Renal cortical epithelial cell (primary cell): ENCODE measurements at places on chromosomes 3 and 15. TPM values are rescaled to one million over a fixed set of nuclear protein-coding genes. Genes with fewer than 3 reads are reported as not detected.

- no peak for DNase-seq
Measured at GRCh38 chr15:55546718-55547117, 38.7 kb upstream of the DNAAF4 start.

DNA sequence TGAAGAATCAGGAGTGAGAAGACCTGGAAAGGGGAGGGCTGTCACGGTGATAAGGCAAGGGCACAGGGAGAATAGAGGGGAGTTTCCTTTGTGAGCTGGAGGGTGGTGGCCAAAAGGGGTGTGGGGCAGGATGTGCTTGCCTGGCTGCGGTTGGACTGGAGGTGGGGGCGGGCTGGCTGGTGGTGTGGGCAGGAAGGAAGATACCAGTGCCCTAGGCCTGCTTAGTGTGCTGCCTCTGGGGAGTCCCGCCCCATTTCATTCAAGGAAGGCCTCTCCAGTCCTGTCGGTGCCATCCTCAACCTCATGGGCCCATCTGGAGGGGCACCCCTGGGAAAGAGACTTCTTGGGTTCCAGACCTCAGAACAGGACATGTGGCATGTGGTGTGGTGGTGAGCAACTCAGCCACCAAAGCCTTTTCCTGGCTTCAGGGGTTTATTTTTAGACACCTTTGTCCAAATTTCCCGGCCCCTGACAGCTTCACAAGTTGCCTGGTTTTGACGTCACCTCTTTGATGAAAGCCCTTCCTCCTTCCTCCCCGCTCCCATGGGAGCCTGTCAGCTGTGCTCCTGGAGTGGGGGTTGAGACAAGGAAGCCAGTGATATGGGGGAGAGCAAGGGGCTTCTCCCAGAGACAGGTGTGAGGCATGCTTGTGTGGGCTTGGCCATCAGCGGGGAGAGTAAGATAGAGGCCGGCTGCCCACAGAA is 15.6 kb downstream of the TEX264 start:
- no peak for DNase-seq

GRCh38 chr3:158761350-158761749 is 29.1 kb upstream of the RARRES1 start:
- no peak for DNase-seq

DNA sequence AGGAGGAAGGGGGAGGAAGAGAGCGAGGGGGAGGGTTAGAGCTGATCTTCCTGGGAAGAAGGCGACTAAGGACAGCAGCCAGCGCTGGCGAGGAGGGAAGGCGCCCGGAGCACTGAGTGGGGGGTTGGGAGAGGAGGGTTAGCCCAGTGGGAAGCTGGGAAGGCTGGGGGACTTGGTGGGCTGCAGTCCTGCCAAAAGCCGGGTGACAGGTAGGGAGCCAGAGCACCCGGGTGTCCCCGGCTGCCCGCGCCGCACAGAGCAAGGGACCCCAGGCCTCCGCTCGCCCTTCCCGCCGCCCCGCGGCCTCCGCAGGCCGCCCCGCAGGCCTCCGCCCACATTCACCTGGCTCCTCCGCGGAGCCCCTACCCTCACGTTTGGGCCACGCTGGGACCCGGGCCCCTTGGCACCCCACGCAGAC is 448 bp downstream of the SLC12A8 start:
- no peak for DNase-seq

- no peak for DNase-seq
Measured at GRCh38 chr3:23837691-23838090, 31.9 kb downstream of the UBE2E1 start.

- peak; percentile 58 for DNase-seq
Measured at GRCh38 chr15:38440353-38441129, 13.4 kb upstream of the FAM98B start.

- DNase-seq = no peak
Measured at GRCh38 chr3:184524981-184525336, 36.6 kb upstream of the EPHB3 start.

DNA sequence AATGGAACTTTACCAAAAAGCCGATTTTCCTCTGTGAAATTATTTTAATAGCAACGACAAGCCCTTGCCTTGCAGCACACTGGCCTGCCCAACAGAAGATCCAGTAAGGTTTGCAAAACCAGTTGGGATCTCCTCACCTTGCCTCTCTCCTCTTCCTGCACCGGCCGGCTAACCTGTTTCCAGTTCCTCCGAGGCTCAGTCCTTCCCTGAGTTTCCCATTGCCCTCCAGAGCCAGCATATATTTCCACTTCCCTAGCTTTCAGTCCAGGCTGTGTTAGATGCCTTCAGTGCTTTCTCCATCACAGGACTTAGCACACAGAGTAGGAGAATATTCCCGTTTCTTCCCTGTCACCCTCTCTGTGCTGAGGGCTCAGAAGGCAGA is 60.3 kb downstream of the NOX5 start:
- peak; percentile 35 for DNase-seq

GRCh38 chr15:76203346-76204108 is 107.7 kb downstream of the ETFA start:
- no peak for DNase-seq

- DNase-seq = peak; percentile 97
Measured at GRCh38 chr3:149501524-149501923, 27.0 kb downstream of the TM4SF4 start.

PDCD10 gene
- 133 and 153 TPM in 2 replicates for total RNA-seq

PTH1R gene
- total RNA-seq = 16.3 and 106 TPM in 2 replicates
